PC-9 (cell line): ENCODE measurements at places on chromosomes 2 and 18. TPM values are rescaled to one million over a fixed set of nuclear protein-coding genes. Genes with fewer than 3 reads are reported as not detected.
A peak's percentile ranks its signal among the peaks of the same experiment; 100 is the strongest.

DNA sequence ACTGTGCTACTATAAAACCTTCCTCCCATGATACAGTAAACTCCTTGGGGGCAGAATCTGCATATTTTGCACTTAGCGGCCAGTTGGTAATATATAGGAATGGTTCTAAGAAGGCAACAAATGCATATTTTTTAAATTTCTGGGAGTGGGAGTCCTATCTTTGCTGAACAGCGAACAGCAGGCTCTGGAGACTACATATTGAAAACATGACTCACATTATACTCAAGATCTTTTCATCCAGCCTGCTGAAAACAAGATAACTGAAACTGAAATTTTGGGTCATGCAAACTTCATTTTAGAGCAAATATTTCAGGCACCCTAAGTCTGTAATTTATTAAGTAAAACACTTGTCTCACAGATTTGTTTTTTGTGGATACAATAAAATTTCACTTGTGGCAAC lies 122.2 kb downstream of the SATB2 start:
- DNase-seq = no peak

GRCh38 chr2:623130-623922 lies 53.9 kb downstream of the TMEM18 start:
- DNase-seq = no peak

The XDH gene
- 5.7 and 7.7 TPM in 2 replicates for total RNA-seq

DNA sequence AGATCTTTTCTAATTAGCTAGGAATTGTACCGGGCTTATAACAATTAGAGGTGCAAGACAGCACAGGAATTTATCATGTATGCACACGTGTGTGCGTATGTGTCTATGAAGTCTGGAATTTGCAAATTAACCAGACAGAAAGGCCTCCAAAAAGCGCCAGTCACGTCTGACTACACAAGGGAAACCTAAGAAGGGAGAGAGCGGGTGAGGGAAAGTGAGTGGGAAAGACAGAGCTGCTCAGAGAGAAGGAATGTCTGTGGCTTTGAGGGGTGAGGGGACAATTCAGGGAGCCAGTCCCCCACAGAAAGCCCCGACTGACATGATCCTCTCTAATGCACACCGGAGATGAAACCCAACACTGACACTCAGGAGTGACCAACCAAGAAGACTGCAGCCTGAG lies 197.7 kb upstream of the SH3BP4 start:
- DNase-seq = no peak

The DNAH7 gene
- total RNA-seq = 2.2 and 3.8 TPM in 2 replicates

DNA sequence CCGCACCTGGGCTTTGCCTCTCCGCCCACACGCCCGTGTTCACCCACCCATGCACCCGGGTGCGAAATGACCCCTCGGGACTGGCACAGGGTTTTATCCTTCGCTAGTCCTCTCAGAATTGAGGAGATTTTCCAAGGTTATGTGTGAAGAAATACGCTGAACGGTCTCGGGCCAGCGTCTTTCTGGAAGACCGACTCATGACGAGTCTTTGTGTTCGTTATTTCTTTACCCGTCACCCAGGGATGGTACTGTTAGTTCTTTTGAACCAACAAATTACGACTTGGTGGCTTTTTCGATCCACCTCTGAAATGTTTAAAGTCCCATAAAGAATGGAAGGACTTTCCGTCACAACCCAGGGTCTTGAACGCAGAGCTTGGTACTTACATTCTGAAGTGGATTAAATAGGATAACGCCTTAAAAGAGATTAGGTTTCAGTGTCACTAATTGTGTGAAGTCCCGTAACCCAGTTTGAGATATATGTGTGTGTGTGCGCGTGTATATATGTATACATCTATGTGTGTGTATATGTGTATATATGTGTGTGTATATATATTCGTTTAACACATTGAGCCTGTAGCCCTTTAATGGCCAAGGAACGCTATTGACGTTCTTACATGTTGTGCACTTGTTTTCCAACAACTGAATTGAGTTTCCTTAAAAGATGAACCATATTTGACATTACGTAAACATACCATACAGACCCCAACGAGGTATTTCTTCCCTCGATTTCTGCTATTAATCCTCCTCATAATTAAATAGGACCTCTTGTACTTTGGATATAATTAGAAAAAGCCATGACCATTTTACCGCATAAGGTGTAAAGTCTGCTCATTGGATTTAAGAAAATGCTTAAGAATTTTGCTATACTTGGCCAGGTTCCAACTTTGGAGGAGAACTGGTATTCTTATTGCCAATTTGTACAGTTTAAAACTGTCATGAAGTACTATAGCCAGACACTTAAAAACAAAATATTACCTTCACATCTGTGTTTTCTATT lies 889 bp downstream of the ZC3H15 start:
- no peak for DNase-seq

DNA sequence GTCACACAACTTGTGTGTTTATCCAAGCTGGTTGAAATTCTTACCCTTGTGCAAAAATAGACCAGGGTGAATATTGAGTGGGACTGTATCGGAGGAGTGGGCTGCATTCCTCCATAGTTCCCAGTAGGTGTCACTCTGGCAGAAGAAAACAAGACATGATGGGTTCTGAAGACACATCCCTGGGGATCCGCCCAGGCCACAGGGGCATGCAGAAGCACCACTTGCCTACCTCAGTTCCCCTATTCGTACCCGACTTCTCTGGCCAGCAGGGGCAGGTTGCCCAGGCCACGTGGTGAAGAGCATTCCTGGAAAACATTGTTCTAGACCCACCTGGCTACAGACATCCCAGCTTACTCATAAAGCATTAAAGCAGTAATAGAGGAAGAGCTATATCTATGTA lies 168.2 kb downstream of the FAM210A start:
- DNase-seq = peak; percentile 11

The PLEKHH2 gene
- total RNA-seq = 1.6 and 2.3 TPM in 2 replicates

GRCh38 chr18:26215247-26215970 lies 10.8 kb upstream of the TAF4B start:
- DNase-seq = no peak

DNA sequence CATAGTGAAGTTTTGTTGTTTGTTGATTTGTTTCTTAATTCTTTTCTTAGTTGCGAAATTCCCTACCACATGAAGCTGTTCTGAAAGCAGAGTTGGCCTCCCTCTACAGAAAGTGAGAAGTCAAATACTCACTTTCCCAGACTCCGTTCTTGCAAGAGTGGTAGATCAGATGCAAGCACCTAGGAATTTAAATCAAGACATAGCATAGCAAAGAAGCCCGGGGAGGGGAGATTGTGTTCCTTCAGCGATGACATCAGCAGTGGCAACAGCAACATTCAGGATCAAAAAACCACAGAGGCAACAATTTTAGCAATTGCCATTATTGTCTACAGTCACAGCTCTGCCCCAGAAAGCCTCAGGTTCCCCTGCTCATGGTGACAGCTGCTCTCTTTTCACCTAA lies 580.0 kb downstream of the RNF144A start:
- DNase-seq = no peak

The TPO gene
- not detected in 2 replicates for total RNA-seq

- no peak for DNase-seq
These were observed 418.0 kb downstream of the MEIS1 start for GRCh38 chr2:66852953-66853352.

GRCh38 chr2:133986881-133987795 lies 266.7 kb upstream of the MGAT5 start:
- DNase-seq = no peak

The ACADL gene
- 0.20 and 0.24 TPM in 2 replicates for total RNA-seq

The C1GALT1C1L gene
- 3.7 and 4.6 TPM in 2 replicates for total RNA-seq

The C2orf92 gene
- total RNA-seq = 11.2 and 14.0 TPM in 2 replicates

DNA sequence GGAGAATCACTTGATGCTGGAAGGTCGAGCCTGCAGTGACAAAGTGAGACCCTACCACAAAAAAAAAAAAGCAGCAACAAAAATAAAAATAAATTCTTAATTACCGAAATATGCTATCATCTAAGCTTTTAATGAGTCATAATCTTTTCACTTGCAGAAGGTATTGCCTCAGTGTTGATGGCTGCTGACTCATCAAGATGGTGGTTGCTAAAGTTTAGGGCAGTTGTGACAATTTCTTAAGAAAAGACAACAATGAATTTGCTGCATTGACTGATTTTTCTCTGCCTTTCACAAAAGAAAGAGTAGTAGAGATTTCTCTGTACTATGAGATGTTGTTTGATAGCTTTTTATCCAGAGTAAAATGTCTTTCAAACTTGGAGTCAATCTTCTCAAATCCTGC lies 1809.0 kb downstream of the SUCLG1 start:
- no peak for DNase-seq

DNA sequence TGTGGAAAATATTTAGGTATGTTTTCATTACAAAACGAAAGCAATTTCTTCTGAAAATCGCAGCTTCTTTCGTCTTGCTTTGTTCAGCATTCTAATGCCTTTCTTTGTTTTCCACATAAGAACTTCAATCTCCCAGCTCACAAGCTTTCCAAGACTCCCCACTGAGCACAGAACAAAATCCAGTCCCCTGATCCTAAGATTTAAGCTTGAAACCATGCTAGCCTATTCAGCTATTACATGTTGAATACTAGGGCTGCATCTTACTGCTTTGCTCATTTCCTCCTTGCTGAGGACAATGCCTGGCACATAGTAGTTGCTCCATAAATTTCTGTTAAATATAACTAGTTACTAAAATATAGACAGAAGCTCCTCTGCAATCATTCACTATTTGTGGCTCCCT lies 160.6 kb downstream of the GALNT3 start:
- no peak for DNase-seq

DNA sequence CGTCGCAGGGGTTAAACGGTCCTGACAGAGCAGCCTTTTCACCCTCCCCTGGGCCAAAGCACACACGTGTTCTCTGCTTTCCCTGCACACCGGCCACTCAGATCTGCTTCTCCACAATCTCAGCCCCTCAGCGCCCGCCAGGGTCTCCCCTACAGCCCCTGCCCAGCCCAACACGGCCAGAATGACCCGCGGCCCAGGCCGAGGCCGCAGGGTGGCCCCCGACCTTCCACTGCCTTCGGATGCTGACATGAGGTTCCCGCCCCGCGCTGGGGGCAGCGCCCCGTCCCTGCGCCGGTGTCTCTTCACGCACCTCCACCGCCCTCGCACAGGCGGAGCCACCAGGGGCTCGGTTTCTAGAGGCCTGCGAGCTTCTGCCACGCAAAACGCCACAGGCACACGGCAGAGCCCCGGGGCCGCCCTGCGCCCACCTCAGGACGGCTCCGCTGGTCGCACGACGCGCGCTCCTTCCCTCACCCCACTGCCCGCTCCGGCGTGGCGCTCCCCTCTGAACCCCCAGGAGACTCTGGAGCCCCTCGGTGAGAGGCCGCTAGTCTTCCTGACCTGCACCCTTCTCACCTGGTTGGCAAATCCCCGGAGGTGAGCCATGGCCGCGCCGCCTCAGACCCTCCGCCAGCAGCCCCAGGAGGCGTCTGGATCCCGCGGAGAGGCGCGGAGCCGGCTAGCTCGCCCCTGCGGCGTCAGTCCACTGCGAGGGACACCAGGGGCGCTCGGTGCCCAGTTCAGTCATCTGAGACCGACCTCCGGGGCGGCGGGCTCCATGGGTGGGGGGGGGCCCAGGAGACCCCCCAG lies 749 bp downstream of the STK25 start:
- DNase-seq = peak; percentile 82

DNA sequence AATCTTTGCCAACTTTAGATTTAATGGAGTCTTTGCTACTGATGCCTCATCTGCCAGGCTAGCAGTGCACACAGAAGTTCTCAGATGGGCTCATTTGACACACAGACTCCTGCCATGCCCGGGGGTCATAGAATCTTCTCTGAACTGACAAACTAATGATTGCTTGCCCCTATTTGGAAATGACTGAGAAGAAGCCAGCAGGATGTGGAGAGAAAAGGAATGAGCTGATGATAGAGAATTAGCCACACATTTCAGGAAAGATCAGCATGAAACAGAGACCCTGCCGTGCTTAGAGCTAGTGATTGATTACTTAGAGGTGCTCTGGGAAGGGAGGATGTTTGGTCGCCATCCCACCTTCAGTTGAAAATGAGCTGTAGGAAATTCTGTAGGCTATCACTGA lies 178.5 kb downstream of the TPGS2 start:
- DNase-seq = no peak

The RNF181 gene
- total RNA-seq = 93.9 and 96.7 TPM in 2 replicates

DNA sequence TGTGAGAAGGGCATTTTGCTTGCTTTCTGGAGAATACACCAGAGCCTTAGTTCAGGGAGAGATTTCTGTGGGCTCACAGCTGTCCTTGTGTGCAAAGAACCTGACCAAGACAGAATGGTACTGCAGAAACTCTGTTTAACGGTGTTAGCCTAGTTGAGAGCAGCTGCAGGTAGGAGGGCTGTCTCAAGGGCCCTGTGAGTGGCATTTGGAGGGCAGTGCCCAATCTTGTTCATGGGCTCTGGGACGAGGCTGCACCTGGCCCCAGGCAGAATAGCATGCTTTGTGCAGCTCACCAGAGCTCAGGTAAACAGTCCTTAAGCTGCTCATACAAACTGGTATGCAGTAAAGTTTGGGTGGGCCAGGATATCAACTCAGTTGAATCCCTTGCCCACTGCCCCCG lies 16.9 kb upstream of the RGPD4 start:
- no peak for DNase-seq

DNA sequence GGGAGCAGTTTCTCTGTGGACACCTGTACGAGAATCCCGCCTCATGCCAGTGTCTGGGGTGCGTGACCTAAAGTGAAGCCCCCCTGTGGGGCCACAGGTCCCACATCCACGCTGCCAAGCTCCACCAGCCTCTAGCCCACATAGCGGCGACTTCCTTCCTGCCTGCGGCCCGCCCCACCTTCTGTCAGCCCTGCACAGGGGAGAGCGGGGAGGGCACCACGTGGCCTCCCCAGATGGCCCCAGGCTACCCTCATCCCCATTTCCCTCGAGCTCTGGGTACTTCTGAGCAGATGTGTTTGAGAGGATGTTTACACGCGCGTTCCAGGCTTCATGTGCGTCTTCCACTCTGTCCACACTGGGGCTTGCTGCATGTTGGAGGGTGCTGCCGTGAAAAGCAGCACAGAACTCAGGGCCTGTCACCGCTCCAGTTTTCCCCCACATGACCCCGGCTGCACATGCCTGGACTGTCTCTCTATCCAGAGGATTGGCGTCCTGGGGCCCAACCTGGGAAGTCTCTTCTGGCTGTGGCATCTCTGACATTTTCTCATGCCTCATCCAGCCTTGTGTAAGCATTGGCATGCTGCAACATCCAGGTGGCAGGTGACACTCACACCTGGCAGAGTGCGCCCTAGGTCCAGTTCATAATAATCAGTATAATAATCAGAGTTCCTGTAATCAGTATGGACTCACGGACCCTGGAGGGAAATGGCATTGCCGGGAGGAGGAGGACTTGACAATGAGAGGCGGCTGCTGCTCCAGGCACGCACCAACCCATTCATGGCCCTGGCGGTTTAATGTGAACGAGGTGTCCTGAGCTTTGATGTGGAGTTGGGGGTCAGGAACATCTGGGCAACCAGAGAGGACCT lies 146.3 kb upstream of the TWIST2 start:
- DNase-seq = no peak

GRCh38 chr2:72415241-72415661 lies 267.6 kb upstream of the CYP26B1 start:
- no peak for DNase-seq
